ENCODE measurements at places on chromosomes 11 and 22. TPM values are rescaled to one million over a fixed set of nuclear protein-coding genes. Genes with fewer than 3 reads are reported as not detected.

GRCh38 chr11:45481026-45481425 is 184.4 kb downstream of the CHST1 start:
- DNase-seq: no peak

- DNase-seq: no peak
Measured at GRCh38 chr11:134159652-134160051, 64.1 kb downstream of the NCAPD3 start.

GRCh38 chr11:130413405-130414106 is 14.9 kb downstream of the ADAMTS8 start:
- peak; percentile 73 for DNase-seq

- no peak for DNase-seq
Measured at GRCh38 chr22:44026630-44027511, 2.8 kb downstream of the PARVB start.

GRCh38 chr11:130808541-130808940 is 107.7 kb downstream of the SNX19 start:
- no peak for DNase-seq

DNA sequence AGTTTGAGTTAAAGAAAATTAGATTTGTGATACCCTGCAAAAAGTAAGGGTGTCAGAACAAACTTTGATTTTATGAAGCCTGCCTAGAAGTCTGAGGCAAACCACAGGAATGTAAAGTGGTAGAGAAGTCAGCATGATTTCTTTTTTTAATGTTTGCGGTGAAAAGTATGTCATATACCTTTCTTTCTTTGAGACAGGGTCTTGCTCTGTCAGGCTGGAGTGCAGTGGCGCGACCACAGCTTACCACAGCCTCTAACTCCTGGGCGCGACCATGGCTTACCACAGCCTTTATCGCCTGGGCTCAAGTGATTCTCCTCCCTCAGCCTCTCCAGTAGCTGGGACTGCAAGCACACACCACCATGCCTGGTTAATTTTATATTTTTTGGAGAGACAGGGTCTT is 4.7 kb downstream of the API5 start:
- peak; percentile 29 for DNase-seq

GRCh38 chr22:29883775-29884097 is 762 bp downstream of the MTMR3 start:
- no peak for DNase-seq

DNA sequence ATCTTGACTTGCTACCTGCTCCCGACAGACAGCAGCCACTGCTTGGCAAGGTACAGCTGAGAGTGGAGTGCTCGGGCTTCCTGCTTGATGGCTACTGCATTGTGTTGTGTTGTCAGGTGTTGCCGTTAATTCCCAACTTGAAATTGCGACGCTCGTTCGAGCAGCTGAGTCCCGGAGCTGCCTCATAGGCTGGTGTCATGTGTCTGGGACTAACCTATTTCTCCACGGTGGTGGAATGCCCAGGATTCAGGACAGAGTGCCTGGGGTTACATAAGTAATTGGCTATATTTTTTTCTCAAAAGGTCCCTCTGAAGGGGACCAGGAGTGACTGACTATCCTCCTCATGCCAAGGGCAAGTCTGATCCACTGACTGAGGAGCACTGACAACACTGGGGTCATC is 18.5 kb downstream of the COMMD9 start:
- no peak for DNase-seq

- no peak for DNase-seq
Measured at GRCh38 chr11:33657757-33658156, 42.9 kb downstream of the C11orf91 start.

DNA sequence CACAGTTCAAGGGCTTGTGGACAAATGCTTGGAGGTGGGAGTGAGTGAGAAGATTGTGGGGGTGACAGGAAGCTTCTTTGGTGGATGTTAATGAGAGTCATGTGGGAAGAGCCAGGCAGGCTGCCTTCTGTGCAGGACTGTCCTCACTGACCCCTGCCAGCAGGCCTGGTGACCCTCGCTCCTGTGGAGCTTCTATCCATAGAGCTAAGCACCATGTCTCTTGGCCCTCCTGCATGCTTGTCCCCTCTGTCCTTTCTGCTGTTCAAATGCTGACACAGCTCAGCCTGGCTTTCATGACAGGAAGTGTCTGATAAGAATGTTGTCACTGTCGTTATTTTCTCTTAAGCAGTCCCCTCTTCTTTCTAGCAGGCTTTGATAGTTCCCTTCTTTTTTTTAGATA is 37.6 kb downstream of the NAT10 start:
- no peak for DNase-seq

- peak; percentile 7 for DNase-seq
Measured at GRCh38 chr11:60777572-60777971, 7.6 kb upstream of the MS4A10 start.

GRCh38 chr11:2691991-2692875 is 7.6 kb downstream of the KCNQ1OT1 start:
- no peak for DNase-seq

Gene ZNRD2
- total RNA-seq: 67.3 TPM

Gene ISX
- not detected for total RNA-seq

- no peak for DNase-seq
Measured at GRCh38 chr11:116975661-116976060, 122.6 kb downstream of the SIK3 start.

Gene C11orf21
- total RNA-seq: not detected

DNA sequence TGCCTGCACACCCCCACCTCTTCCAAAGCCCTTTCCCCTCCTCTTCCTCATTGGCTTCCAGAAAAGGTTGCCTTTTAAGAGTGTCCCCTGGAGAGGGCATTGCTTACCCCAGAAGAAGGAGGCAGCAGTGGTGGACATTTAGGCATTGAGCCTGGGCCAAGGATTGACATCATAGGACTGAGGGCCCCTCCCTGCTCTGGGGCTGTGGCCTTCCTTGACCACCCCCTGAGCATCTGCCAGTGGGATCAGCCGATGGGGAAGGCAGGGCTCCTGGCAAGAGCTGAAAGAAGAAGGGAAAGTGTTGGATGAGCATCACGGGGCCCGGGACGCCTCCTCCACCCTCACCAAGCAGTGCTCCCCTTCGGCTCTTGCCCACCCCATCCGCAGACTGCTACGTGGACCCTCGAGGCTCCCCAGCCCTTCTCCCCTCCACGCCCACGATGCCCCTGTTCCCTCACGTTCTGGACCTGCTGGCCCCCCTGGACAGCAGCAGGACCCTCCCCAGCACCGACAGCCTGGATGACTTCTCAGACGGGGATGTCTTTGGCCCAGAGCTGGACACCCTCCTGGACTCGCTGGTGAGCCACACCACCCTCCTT is 37.4 kb downstream of the ZC3H7B start:
- no peak for DNase-seq

DNA sequence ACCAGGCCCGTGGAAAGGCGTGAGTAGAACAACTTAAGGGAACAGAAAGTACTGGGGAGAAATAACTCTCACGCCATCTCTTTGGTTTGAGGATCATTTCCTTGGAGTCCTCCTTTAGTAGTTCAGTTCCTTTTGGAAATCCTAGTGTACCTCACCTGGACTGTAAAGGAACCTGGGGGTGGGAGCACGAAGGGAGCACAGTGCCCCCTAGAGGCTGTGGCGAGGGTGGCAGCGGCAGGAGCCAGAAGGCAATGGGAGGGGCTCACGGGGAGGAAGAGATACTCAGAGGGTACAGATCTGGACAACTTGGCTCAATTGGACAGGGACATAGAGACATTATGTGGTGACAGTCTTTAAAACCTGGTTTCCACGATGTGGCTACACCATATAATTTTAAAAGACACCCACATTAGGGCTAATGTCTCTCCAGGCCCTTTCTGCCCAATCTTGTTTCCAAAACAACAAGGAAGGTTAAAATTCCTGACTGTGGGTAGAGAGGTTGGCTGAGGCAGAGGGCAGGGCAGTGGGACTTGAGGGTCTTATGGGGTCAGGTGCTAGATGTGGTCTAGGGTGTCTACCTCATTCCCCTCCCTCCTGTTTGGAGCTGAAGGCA is 87.0 kb downstream of the CSNK2A3 start:
- DNase-seq: no peak

DNA sequence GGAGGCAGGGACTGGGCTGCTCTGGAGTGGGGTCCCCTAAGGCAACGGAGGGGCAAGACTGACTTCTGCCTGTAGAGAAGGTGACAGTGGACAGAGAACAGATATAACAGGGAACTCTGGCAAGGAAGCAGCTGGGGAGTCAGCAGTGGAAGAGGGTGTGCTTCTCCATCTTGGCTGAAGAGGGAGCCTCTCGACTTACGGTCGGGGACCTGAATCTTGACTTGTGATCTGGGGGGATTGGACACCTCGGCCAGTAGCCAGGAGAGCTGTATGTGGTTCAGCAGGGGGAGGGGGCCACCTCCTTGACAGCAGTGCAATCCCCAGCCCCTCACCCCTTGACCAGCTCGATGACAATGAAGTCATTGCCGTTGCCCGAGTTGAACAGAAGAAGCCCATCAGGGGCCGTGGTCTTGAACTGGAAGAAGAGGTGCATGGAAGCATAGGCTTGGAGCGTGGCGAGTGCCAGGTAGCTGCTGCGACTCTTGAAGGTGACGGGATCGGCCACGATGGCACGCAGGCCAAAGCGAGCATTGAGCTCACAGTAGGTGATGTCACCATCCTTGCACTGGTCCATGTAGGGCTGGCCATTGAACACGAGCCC is 60.0 kb downstream of the SLC22A12 start:
- DNase-seq: no peak

Gene MUC2
- not detected for total RNA-seq

- no peak for DNase-seq
Measured at GRCh38 chr11:35021589-35021988, 105.2 kb downstream of the PDHX start.

DNA sequence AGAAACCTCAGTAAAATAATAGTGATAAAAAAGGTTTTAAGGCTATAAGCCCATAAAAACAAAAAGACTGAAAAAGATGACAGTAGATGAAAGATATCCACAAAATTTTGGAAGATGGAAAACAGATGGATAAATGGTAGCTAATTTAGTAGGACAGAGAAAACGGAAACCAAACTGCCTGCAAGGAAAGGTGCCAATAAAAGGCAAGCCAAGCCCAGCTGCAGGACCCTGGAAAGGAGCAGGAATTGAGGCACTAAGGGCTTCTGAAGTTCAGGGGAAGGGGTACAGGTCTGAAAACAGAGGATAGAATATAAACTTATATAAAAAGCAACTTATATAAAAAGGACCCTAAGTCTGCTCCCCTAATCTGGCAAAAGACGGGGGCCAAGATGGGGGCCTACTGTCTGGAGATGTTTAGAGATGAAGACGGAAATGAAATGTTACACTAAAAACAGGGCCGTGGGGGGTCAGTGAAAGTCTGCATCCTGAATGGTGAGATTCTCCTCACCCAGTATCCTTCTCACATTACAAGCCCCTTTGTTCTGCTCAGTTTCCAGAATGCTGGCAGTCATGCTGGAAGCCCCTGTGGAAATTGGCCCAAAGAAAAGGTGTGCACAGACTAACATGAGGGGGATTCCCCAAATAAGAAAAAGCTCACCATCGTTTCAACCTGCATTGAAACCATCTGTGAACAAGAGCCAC is 269.3 kb upstream of the PITPNB start:
- DNase-seq: no peak

Gene MS4A2
- 0.14 TPM for total RNA-seq

- DNase-seq: no peak
Measured at GRCh38 chr11:72433455-72434036, 785 bp downstream of the CLPB start.

Data from kidney epithelial cell (primary cell).